Neural crest cell (in vitro differentiated cells): ENCODE measurements at places on chromosomes 5 and 9.

- no peak for DNase-seq
Observed at GRCh38 chr5:181052672-181053487, 12.8 kb downstream of the BTNL9 start.

DNA sequence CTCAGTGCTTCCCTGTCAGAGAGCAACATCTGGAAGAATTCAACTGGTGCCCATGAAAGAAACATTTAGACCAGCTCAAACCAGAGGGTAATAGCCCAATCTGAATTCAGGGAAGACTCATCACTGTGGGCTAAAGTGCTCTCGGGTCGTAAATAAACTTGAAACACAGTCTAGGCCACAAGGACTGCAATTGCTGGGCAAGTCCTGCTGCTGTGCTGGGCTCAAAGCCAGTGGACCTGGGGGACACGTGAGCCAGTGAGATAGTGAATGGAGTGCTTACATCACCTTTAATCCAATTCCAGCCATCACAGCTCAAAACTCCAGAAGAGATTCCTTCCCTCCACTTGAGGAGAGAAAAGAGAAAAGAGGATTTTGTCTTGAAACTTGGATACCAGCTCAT lies 78.1 kb upstream of the DAP start:
- no peak for DNase-seq

DNA sequence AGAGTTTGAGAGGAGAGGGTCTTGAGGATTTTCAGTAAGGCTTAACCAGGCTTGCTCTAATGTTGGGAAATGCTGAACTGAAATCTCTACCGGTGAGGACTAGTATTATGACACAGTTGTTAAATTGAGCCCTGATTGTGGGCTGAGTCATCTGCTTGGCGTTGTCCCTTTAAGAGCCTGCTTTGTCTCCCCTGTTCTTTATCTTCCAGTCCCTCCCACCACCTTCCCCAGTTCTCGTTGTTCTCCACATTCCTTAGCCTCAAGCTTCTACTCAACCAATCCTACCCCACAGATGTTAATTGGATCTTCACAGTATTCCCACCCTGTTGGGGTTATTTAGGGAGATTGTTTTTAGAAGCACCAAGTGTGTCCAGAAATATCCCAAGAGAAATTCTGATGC lies 57.6 kb downstream of the ANKRD55 start:
- DNase-seq, result no peak

DNA sequence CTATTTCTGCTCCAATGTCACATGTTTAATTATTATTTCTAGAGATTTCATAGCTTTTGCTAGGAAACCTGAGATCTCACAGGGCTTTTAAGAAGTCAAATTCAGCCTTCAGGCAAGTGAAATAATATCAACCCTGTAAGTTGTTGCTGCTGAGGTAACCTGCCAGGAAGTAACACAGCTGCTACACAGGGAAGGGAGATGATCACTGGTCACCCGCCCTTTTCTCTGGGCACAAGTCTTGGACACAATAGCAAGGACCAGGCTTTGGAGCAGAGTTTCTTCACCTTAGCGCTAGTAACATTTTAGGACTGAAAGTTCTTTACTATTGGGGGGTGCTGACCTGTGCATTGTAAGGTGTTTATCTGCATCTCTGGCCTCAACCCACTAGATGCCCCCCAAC lies 50.1 kb downstream of the PTTG1 start:
- DNase-seq, result no peak

DNA sequence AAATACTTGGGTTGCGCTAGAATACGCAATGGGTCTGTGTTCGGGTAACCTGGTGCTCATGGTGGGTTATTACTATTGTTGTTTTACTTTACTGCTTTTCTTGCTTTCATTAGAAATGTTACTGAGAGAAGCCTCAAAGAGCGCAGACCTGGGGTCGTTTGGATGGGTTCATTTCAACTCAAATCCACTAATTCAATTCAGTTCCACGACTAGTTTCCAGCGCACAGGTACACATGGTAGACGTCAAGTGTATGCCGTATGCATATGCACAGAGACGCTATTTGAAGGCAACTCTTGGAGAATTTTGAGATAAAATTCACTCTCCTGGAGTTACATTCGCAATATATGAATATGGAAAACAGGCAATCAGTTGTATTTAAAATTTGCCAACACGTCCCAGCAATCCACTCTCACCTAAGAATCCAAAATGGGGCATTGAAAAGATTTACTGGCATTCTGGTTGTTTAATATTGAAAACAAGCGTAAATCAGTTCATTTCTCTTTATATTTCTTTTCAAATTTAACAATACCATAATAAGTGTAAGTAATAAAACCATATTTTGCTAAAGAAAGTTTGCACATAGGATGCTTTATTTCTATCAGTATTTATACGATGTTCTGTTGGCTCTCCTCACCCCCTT lies 4.4 kb upstream of the PAX5 start:
- DNase-seq, result no peak

- DNase-seq, result no peak
Observed at GRCh38 chr9:22840641-22841040, 394.0 kb downstream of the DMRTA1 start.

DNA sequence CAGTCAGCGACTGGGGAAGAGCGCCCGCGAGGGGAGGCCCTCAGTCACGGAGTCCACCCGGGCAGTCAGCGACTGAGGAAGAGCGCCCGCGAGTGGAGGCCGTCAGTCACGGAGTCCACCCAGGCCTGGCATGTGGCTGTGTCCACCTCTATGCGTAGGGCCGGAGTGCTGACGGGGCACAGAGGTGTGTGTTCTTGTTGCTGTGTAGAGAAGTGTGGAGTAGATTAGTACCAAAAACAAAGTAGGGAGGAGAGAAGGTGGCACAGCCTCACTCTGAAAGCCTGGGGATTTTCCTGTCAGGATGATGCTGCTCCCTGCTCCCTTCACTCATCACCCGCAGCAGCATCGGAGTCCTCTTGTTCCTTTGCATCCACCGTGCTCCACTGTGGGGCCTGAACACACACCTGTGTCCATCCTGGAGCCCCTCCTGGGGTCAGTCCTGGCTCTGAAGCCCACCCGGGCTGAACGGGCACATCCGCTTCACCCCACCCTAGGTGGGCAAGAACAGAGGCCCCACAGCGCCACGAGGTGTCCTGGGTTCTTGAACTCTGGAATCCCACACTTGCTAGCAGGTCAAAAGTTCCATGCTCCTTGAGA lies 37.9 kb downstream of the AHRR start:
- DNase-seq, result no peak

- DNase-seq, result no peak
Observed at GRCh38 chr9:32069169-32069813, 315.2 kb upstream of the ACO1 start.

GRCh38 chr5:131992370-131992769 lies 19.1 kb downstream of the ACSL6 start:
- DNase-seq, result no peak
